ENCODE measurements at places on chromosomes 7 and 10.

DNA sequence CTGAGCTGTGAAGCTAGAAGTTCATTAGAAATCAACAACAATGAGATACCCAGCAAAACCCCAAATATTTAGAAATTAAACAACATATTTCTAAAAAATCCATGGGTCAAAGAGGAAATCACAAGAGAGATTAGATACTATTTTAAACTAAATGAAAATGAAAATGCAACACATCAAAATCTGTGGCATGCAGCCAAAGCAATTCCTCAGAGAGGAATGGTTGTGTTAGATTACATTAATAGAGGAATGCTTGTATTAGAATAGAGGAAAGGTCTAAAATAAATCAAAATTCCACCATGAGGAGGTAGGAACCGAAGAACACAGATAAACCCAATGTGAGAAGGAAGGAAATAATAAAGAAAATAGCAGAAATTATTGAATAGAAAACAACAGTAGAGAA lies 642.1 kb upstream of the GALNT17 start:
- no peak overlapping the region for H3K27ac ChIP-seq
- H3K36me3 ChIP-seq, result no peaks in the 10 kb centered on the region
- no peak for DNase-seq
- H3K4me1 ChIP-seq, result no peaks in the 10 kb centered on the region

- no peaks in the 10 kb centered on the region for H3K4me1 ChIP-seq
- DNase-seq, result peak; percentile 64
- no peaks in the 10 kb centered on the region for H3K36me3 ChIP-seq
These were observed 1.4 kb downstream of the HPSE2 start for GRCh38 chr10:99234041-99234790.

GRCh38 chr7:102395873-102396709 lies at the start of gene PRKRIP1:
PRKRIP1 (plus strand) TSS chr7:102396363; CDS start chr7:102396412, 49 bp downstream.
- H3K27me3 ChIP-seq, result no peaks in the 10 kb centered on the region
- peaks cover 18% of the 10 kb centered on the region for H3K36me3 ChIP-seq
- DNase-seq, result peak; percentile 91
- H3K27ac ChIP-seq, result peak within 1 kb of the TSS; percentile 71

- H3K27me3 ChIP-seq, result no peaks in the 10 kb centered on the region
- no peaks in the 10 kb centered on the region for H3K4me1 ChIP-seq
- DNase-seq, result no peak
- H3K36me3 ChIP-seq, result no peaks in the 10 kb centered on the region
- H3K4me3 ChIP-seq, result no peak overlapping the region
These were observed 83.9 kb upstream of the ANK3 start for GRCh38 chr10:60473557-60473956.

DNA sequence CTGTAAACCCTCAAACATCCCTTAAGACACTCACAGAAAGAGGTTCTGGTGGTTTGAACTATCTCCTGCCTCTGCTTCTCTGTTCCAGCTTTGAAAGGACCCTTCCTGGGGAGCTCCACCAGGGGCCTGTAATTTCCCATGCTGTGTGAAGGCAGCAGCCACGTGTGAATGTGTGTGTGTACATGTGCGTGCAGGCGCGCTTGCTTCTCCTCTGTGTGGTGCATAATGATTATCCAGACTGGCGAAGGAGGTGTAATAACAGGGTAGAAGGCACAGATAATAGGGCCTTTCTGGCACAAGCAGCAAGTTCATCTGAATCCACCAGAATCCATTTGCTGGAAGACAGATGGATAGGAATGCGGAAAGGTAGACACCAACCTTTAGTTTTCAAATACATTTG lies 466.5 kb downstream of the GRID1 start:
- no peak overlapping the region for H3K4me3 ChIP-seq
- H3K27ac ChIP-seq, result no peak overlapping the region

DNA sequence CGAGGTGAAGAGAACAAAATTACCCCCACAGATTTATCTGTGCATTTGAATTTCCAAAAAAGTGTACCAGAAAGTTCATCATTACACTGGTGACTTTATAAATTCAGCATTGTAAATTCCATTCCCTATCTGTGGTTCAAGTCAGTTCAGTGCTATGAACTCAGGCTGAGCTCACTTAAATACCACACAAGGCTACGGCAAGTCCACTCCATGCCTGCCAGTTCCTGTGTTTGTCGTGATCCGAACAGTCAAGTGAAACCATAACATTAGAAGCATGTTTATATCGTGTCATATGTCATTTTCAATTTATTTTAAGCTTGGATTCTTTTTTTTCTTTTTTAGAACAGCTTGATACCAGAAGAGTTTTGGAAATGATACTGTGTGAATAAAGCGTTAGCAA lies 14.8 kb downstream of the MBL2 start:
- no peaks in the 10 kb centered on the region for H3K4me1 ChIP-seq
- no peak overlapping the region for H3K27ac ChIP-seq
- no peaks in the 10 kb centered on the region for H3K36me3 ChIP-seq
- peak; percentile 36 for DNase-seq
- no peak overlapping the region for H3K4me3 ChIP-seq
- no peaks in the 10 kb centered on the region for H3K27me3 ChIP-seq

Measured in right atrium auricular region (tissue), 2 donors.